ENCODE measurements at places on chromosomes 16 and 17.

GRCh38 chr17:4199818-4200402, 56.9 kb downstream of the CYB5D2 start:
- peak; percentile 60 for DNase-seq

DNA sequence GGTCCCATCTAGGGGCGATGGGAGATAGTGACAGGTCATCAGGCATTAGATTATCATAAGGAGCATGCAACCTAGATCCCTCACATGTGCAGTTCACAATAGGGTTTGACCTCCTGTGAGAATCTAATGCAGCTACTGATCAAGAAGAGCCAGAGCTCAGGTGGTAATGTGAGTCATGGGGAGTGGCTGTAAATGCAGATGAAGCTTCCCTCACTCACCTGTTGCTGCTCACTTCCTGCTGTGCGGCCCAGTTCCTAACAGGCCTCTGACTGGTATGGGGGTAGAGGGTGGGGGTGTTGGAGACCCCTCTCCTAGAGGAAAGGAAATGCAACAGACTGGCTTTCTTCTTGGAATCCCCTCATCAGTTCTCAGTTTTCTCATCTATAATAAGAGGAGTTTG, 131.4 kb downstream of the CA10 start:
- DNase-seq, result no peak

- no peak for DNase-seq
Measured at GRCh38 chr17:4950746-4951204, at the start of gene ENO3. ENO3 (plus strand) TSS chr17:4951119; CDS start chr17:4951830, 711 bp downstream.

DNA sequence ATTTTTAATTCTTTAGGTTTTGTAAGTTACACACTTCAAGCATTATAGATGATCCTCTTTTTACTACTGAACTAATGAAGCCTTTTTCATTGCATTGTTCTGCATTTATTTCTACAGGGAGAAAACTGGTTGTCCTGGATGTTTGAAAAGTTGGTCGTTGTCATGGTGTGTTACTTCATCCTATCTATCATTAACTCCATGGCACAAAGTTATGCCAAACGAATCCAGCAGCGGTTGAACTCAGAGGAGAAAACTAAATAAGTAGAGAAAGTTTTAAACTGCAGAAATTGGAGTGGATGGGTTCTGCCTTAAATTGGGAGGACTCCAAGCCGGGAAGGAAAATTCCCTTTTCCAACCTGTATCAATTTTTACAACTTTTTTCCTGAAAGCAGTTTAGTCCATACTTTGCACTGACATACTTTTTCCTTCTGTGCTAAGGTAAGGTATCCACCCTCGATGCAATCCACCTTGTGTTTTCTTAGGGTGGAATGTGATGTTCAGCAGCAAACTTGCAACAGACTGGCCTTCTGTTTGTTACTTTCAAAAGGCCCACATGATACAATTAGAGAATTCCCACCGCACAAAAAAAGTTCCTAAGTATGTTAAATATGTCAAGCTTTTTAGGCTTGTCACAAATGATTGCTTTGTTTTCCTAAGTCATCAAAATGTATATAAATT, 53.0 kb downstream of the TUBD1 start:
- no peak for DNase-seq

GRCh38 chr16:66116163-66117002, 250.1 kb upstream of the CDH5 start:
- DNase-seq, result peak; percentile 29

DNA sequence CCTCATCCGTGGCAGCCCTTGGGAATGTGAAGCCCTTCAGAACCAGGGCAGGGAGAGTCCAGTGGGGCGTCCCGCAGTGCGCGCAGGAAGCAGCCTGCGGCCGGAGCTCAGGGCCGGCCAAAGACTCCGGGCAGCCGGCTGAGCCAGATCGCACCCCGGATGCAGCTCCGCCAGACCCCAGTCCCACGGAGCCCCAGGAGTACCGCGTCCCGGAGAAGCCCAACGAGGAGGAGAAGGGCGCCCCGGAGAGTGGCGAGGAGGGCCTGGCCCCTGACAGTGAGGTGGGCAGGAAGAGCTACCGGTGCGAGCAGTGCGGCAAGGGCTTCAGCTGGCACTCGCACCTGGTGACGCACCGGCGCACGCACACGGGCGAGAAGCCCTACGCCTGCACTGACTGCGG, 6.9 kb downstream of the ZNF205 start:
- no peak for DNase-seq

- DNase-seq, result no peak
Measured at GRCh38 chr17:915538-916201, 63.9 kb downstream of the NXN start.

- peak; percentile 25 for DNase-seq
Measured at GRCh38 chr16:75420987-75421819, 12.1 kb downstream of the CFDP1 start.

- DNase-seq, result no peak
Measured at GRCh38 chr17:46056800-46057304, 57.8 kb downstream of the STH start.

GRCh38 chr17:18191967-18192366, 8.3 kb downstream of the ALKBH5 start:
- no peak for DNase-seq

DNA sequence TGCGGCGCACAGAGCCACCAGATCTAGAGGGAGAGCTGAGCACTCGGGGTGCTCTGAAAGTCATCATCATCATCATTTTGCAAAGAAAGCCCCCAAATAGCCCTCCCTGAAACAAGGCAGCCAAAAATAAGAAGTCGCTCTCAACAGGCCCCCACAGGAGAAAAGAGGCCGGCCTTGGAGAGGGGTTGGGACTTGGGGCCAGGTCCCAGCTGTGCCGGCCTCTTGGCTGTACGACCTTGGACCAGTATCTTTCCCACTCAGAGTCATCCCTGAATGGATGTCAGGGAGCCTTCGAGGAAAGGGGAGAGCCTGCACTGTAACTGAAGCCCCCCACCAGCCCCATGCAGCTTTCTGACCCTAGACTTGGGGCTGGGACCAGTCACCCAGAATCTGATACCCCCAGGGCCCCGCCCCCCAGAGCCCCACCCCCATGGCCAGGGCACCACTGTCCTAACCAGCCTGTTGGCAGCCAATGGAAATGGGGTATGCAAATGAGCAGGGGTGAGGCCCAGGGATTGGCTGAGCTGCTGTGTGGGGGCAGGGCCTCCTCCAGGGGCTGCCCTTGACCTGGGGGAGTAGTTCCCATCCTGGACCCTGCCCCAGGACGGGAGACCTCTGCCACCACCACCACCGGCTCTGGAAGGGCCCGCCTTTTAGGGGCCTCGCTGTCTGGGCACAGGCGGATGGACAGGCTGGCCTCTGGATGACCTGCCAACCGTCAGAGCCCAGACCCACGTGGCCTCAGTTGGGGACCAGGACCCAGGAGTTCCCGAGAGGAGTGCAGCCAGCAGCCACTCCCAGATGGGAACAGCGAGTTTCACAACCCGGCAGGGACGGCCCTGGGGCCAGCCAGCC, 15.4 kb downstream of the ZFPM1 start:
- DNase-seq, result no peak

GRCh38 chr17:20954794-20955193, 88.0 kb downstream of the USP22 start:
- no peak for DNase-seq

- DNase-seq, result no peak
Measured at GRCh38 chr17:27345141-27345904, 51.4 kb downstream of the WSB1 start.

GRCh38 chr16:15949210-15950160, at the start of gene ABCC1:
ABCC1 (plus strand) TSS chr16:15949616; CDS start chr16:15949752, 136 bp downstream.
- DNase-seq, result peak; percentile 68

GRCh38 chr16:35150805-35151312, 1691.4 kb downstream of the TP53TG3F start:
- no peak for DNase-seq

- DNase-seq, result no peak
Measured at GRCh38 chr16:84652566-84652965, 4.3 kb downstream of the KLHL36 start.

DNA sequence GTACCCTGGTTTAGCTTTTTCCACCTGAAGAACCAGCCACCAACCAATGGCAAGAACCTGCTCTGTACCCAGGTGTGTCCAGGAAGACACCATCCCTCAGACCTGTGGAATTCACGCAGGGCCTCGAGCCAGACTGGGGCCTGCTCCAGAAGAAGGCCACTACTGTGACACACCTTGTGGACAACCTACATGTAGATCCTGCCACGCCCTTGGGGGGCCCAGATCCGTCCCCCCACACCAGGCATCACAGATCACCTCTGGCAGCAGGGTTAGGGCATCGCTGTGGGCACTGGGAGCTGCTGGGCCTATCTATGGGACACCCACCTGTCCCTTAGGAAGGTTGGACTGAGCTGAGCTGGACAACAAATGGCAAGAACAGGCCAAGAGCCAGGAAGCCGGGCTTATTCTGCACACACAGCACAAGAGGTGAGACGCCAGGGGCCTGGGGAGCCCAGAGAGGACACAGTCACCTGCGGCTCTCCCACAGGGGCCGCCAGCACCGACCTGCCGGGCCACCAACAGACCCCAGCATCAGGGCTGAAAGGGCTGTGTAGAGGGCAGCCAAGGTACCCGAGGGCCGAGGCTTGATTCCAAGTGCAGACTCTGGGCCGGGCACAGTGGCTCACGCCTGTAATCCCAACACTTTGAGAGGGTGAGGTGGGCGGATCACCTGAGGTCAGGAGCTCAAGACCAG, 7.7 kb downstream of the FAAP100 start:
- no peak for DNase-seq
